HT1080 (cell line): ENCODE measurements at places on chromosomes 7 and 10.

DNA sequence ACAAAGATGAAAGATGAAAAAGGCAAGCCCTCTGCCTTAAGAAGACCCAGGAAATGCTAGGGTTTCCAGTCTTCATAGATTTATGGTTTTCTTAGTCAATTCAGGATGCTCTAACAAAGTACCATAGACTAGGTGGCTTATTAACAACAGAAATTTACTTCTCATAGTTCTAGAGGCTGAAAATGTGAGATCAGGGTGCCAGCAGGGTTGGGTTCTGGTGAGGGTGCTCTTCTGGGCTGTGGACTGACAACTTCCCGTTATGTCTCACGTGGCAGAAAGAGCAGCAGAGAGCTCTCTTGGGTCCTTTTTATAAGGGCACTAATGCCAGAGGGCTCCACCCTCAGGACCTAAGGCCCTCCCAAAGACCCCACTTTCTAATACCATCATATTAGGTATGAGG lies 23.7 kb downstream of the ELMO1 start:
- no peak for DNase-seq

DNA sequence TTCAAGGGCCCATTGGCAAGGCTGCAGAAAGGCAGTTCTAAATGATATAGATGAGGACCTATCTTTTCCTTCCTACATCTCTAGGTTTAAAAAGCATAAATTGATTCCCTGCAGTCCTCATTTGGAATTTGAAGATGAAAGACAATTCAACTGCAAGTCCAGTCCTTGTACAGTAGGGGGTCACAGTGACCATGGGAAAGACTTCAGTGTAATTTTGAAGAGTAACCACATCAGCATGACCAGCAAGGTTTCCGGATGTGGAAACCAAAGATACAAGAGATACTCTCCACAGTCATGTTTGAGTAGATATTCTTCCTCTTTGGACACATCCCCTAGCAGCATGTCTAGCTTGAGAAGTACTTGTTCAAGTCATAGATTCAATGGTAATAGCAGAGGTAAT lies 539.3 kb upstream of the TEX47 start:
- DNase-seq: peak; percentile 38

DNA sequence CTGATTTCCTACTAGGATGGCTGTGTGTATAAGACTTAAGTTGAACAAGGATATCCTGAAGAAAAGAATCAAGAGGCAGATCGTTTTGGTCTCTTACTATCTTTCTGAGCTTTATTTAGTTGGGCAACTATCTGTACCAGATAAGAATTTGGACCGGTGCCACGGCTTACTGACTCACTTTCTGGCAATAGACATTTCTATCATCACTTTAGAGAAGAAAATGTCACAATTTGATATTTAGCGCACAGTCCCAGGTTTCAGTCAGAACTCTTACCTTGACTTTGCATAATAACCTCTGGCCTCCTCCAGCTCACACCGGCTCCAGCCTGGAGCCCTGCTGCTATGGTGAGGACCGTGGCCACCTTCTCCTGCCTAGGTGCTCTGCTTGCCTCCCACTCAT lies 218.2 kb upstream of the MDFIC start:
- DNase-seq: peak; percentile 21

DNA sequence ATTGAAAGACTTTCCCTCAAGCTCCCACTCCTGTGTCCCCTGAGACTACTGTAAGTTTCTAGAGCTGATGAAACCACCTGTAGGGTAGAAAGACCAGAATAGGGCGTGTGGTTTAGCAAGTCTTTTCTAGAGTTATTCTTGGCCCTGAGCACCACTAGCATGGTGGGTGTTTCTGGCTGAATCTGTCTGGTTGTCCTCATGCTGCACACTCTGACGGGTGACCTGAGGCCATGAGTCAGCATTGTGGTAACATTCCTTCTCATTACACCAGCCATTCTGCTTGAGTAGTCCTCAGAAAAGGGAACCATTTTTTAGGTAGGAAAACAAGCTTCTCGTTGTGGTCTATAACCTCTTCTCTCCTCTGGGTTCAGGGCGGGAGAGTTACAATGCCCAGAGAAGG lies 250.3 kb downstream of the SNX13 start:
- DNase-seq: peak; percentile 91

DNA sequence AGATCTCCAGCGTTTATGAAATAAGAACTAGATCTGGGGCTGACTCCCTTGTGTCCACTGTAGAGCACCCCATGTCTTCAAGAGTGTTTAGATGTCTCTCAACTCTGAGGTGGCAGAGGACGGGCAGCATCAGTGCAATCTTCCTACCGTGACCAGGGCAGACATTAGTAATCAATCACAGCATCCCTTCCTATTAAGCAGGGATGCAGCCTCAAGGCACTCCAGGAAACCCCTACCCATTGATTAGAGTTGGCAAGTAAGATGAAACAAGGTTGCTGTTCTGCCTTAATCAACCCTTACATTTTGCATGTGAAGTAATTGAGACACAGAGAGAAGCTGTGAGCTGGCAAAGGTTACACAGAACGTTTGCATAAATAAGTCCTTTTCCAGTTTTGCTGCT lies 283.7 kb upstream of the ZMIZ1 start:
- no peak for DNase-seq
